Nucleus accumbens (tissue), 56 donors: ENCODE measurements at places on chromosomes 3 and 15.

- DNase-seq, result no peak
These were observed 95.5 kb downstream of the ST6GAL1 start for GRCh38 chr3:187025656-187026316.

DNA sequence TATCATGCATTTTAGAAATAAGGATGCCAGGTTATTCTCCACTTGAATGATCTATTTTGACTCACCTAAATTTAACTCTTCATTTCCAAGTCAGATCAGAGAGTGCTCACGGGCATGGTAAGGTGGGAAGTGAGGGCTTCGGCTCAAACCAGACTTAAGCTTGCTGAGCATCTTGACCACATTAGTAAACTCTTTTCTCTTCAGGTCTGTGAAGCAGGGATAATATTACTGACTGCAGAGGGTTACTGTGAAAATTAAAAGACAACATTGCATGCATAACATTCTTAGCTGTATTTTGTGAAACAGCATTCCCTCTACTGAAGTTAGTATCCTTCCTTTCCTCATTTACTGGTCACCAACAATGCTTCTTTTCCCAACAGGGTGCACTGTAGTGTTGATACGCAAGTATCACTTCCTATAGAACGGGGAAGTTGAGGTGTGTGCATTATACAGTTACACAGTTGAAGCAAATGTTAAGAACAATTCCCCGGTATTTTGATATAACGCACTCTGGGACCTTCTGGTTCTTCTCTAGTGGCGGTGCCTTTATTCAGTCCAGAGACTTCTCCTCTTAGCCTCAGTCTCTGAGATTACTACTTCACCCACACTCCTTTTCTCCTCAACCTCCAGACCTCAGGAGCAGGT lies 74.1 kb upstream of the MNS1 start:
- DNase-seq, result no peak

GRCh38 chr15:38038659-38039442 lies 104.4 kb downstream of the TMCO5A start:
- DNase-seq, result no peak

DNA sequence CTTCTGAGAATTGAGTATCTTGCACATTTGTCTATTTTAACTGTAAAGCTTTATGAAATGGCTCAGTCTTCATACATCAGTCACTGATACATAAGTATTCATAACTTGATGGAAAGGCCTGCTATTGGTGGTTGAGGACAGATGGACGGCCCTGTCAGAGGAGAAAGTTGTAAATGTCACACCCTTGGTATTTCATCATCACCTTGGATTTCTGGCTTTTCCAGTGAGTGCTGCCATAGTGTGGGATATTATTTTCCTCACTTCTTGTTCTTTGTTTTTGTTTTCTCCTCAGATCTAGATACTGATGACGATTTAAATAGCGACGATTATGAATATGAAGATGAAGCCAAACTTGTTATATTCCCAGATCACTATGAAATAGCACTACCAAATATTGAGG lies 47.9 kb downstream of the USP13 start:
- DNase-seq, result no peak
